Ovary (tissue), 10 donors: ENCODE measurements at places on chromosomes 1 and 21. TPM values are rescaled to one million over a fixed set of nuclear protein-coding genes. Genes with fewer than 3 reads are reported as not detected.

DNA sequence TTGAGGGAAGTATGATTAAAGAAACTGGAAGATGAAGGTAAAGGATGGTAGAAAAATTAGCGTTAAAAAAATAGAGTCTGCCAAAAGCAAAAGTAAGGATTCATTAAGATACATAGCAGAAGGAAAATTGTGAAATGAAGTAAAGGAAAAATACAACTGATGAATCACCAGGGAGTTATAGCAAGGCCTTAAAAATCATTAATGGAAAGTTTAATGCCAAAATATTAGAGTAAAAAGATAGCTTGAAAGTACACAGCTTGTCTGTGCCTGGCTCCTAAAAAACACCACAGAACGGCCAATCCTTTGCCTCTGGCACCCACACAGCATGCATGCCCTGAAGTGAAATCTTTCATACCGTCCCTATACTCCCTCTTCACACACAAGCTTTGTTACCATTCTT is 66.9 kb upstream of the APOBEC4 start:
- H3K4me3 ChIP-seq = no peak overlapping the region
- peaks cover 4% of the 10 kb centered on the region for H3K4me1 ChIP-seq
- H3K27ac ChIP-seq = no peak overlapping the region

Gene TAS1R1
- total RNA-seq = not detected

DNA sequence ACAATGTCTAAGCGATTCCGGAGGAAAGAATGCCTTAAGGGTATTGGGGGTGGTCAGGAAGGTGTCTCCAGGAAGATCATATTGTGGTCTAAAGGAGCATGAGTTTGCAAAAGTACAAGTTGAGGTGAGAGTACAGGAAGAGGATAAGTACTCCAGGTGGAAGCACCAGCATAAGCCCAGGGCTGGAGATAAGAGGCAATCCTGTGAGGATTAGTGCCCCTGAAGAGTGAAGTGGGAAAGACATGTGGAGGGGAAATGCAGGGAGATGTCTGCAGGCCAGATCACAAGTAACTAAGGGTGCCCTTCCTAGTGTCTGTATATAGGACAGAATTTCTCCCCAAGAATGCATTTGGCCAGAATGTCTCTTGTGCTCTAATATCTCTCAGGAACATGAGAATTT is 188.3 kb upstream of the DPT start:
- no peaks in the 10 kb centered on the region for H3K36me3 ChIP-seq
- H3K4me3 ChIP-seq = no peak overlapping the region
- no peak for DNase-seq
- H3K4me1 ChIP-seq = no peaks in the 10 kb centered on the region
- H3K27me3 ChIP-seq = no peaks in the 10 kb centered on the region
- no peak overlapping the region for H3K27ac ChIP-seq

Gene S1PR1
- 8.4 TPM for total RNA-seq

GRCh38 chr1:31991182-31991581 is 22.5 kb upstream of the KHDRBS1 start:
- no peaks in the 10 kb centered on the region for H3K27me3 ChIP-seq
- H3K27ac ChIP-seq = no peak overlapping the region
- DNase-seq = no peak
- no peaks in the 10 kb centered on the region for H3K36me3 ChIP-seq
- no peaks in the 10 kb centered on the region for H3K4me1 ChIP-seq
